ENCODE measurements at places on chromosomes 7 and 10.
A peak's percentile ranks its signal among the peaks of the same experiment; 100 is the strongest.

- no peak for DNase-seq
Measured at GRCh38 chr7:111987886-111988285, 218.3 kb downstream of the DOCK4 start.

DNA sequence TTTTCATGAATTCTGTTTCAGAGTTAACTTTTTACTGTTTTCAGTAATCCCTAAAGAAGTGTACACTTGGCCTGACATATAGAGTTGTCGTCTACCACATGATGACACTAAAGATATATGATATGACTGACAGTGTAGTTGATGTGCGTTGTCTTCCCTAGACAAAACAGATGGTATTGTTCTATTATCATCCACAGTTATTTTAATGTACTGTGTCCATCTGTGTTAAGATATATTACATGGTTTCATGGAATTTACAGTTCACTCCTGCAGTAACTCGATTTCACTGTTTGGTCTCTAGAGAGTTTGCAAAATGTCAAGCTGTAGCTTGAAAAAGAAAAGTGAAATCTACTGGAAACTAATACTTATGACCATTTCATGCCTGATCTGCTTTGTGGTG is 18.1 kb downstream of the FOXP2 start:
- DNase-seq = no peak

- peak; percentile 48 for DNase-seq
Measured at GRCh38 chr7:108045154-108045553, 42.2 kb upstream of the LAMB1 start.

- peak; percentile 7 for DNase-seq
Measured at GRCh38 chr10:25294032-25294926, 119.5 kb downstream of the GPR158 start.

DNA sequence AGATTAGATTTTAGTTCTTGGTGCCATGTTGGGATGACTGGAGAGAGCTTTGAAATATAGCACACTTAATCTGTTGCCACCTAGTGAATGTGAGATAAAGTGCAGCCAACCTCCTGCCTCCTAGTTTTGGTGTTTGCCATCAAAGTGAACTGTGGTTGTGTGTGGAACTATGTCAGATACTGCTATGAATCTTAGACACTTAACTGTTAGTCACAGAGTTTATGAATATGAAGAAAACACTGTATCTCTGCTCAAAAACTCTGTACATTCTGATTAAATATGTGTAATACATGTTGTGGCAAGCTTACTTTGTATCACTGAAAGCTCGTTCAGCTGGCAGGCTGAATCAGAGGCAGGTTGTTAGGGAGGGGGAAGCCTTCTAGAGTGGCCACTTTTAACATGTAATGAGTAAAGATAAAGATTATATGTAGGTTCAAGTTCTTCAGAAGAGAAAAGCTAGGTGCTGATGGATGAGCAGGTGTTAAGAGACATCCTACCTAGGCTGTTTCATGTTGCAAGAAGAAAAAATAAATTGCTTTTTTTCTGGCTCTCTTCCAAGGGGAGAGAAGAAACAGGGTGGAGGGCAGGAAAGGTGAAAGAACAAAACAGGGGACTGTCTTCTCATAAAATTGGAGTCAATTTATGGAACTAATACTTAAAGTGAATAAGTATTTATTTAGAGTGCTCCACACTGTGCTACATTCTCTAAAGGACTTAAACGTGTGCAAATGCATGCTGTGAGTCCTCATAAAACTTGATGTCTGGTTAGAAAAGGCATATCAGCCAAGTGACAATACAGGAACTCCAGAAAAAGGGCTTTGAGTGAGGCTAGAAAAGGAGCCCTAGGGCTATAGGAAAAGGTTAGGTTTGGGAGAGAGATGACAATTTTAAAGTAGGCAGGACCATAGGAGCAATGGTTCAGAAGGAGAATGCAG is 14.1 kb upstream of the LAMB1 start:
- DNase-seq = no peak

DNA sequence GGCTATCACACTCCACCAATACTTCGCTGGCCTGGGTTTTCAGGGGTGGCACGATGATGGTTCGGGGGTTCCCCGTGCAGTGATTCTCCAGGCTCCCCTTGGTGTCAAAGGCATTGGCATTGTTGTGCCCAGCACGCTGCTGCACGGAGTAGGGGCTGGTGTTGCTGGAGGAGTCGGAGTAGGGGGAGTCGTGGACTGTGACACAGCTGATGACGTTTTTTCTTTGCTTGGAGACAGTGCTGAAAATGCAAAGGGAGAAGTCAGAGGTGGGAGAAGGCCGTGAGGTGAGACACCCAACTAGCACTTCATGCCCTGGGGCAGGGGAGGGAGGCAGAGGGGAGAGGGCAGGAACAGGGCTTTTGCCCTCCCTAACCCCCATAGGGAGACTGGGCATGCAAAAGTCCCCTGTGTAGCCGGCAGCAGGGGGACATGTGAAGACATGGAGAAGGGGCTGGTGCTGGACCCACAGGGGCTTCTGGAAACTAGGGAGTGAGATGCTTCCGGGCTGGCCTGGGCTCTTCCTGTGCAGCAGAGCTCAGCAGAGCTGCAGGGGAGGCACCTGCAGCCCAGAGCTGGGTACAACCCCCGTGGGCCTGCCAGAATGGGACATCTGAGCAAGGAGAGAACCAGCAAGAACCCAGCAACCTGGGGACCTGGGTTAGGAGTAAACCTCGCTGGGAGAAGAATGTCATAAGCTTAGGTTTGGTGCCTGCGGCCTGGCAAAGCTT is 60.5 kb downstream of the CLEC2L start:
- no peak for DNase-seq

GRCh38 chr7:43244232-43244631 is 131.8 kb downstream of the HECW1 start:
- no peak for DNase-seq

DNA sequence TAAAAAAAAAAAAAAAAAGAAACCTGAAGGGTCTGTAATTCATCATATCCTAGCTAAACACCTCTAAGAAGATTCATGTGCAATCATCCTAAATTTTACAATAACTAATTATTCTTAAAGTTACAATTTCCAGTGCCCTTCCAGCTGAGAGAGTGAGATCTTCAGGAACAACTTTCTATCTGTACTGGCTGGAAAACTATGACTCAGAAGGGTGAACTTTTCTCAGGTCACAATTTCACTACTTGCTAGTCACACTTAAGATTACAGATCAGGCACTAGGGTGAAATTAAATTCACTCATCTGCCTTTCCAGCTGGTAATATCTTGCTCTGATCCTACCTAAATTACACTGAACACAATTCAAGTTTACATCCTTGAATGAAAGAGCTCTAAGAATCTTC is 158.8 kb downstream of the ANK3 start:
- no peak for DNase-seq

- DNase-seq = no peak
Measured at GRCh38 chr7:120877701-120878100, 19.8 kb upstream of the TSPAN12 start.

DNA sequence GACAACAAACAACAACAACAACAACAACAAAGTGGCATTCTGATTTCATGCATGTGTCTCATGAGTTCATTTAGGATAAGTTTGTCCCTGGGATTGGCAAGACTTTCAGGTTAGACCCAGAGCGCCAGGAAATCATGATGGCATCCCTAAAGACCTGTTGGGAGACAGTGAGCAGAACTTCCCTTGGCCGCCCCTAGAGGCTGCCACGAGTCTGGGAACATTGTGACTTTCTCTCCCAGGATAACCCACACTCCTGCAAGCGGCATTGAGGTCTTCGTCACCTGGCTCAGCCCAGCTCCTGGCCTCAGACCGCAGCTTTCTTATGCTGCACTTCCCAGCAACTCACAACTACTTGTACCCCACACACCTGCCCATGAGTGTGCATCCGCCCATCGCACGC is 80.5 kb upstream of the RNF32 start:
- DNase-seq = no peak

GRCh38 chr10:5555021-5555510 is 30.3 kb downstream of the CALML3 start:
- DNase-seq = no peak

DNA sequence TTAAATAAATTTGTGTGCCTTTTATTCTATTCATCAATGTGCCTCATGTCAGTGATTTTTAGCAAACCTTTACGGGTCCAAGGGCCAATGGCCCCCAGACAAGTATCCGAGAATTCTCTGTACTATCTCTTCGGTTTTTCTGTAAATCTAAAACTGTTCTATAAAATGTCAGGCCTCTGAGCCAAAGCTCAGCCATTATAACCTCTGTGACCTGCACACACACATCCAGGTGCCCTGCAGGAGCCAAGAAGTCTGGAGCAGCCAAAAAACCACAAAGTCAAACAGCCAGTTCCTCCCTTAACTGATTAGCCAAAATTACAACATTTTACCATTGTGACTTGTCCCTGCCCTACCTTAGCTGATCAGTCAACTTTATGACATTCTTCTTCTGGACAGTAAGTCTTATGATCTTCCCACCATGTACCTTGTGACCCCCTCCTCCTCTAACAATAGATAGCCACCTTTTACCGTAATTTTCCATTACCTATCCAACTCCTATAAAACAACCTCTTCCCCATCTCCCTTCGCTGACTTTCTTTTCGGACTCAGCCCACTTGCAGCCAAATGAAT is 363.8 kb downstream of the SEMA3D start:
- no peak for DNase-seq

GRCh38 chr10:101525848-101526247 is 62.2 kb downstream of the POLL start:
- no peak for DNase-seq

GRCh38 chr10:52019077-52019555 is 295.0 kb upstream of the DKK1 start:
- no peak for DNase-seq

GRCh38 chr7:82672078-82672477 is 228.5 kb upstream of the CACNA2D1 start:
- no peak for DNase-seq

DNA sequence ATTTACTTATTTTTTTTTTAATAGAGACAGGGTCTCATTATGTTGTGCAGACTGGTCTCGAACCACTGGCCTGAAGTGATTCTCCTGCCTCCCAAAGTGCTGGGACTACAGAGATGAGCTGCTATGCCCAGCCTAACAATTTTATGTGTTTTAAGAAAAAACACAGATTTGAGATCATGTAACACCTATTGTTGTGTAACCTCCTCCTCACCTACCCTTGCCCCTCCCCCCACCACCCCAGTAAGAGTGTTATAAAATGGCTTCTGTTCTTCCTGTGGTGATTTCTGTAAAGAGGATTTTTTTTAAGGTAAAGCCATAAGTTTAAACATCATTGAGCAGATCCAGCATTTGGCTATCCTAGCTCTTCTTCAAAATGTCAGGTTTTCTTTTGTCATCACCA is 7.6 kb downstream of the ARMC10 start:
- DNase-seq = no peak

- DNase-seq = no peak
Measured at GRCh38 chr7:5627745-5628547, 153.5 kb downstream of the RNF216 start.

- no peak for DNase-seq
Measured at GRCh38 chr7:26495569-26495968, 203.9 kb downstream of the SNX10 start.

- no peak for DNase-seq
Measured at GRCh38 chr10:11319990-11320602, 291.4 kb downstream of the USP6NL start.

DNA sequence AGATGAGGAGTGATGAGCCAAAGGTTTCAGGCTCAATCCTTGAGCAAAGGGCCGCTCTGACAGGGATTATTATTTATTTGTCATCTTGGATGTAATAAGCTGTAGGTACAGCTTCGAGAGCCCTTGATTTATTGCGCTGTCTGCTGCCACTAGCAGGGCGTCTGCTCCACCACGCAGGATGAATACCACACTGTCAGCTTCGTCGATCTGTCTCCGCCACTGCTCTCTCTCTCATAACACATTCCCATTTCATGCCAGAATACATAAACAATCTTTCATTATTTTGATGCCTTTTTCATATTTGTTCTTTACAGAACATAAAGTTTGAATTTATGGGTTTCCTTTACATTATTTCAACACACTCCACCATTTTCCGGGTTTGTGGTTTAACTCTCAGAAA is 276.6 kb downstream of the LRMDA start:
- DNase-seq = peak; percentile 23

DNA sequence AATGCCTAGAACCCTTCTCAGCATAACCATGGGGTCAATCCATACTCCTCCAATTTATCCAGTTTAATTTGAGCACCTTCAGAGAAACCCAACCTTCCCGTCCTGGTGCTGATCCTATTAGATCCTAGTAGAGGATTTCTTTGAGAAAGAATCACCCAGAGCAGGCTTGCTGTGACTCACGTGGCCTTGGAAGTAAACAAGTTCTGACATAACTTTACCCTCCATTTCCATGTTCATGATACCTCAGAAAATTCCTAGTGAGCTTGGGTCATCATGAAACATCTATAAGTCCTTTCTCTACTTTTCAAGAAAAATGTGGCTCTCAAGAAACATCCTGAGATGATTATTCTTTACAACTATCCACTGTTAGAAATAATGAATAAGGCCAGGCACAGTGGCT is 71.7 kb downstream of the PRLHR start:
- no peak for DNase-seq

DNA sequence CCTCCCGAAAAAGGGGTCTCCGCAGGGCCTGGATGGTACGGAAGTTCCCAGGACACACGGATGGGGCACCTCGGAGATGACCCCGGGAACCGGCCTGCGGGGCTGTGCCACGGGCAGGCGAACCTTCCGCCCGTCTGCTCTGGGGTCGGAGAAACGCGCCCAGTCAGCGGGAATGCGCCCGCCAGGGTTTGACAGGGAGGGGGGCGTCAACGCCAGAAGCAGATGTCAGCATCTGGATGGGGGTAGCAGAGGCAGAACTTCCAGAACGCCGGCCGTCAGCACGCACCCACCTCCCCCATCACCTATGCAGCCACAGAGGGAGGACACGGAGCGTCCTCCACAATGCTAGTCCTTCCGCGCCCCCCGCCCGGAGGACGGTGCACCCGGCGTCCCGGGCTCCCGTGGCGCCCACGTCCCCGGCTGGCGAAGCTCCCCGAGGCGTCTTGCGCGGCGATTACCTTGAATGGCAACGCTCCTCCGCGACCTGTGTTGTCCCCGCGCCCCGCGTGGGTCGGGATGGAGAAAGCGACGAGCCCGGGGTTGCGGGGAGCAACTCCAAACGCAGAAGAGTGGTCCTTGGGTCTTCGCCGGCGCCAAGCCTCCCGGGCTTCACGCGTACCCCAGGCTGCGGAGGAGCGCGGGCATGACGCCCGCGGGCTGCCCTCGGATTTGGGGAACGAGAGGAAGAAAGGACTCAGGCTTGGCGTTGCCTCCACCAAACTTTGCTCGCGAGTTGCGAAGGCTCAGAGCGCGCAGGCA is 561 bp downstream of the FGFR2 start:
- DNase-seq = no peak

GRCh38 chr7:72325561-72325960 is 86.6 kb downstream of the CALN1 start:
- no peak for DNase-seq

GRCh38 chr7:129684777-129685176 is 73.3 kb downstream of the NRF1 start:
- no peak for DNase-seq

GRCh38 chr7:139482662-139483466 is 609 bp downstream of the KLRG2 start:
- no peak for DNase-seq

GRCh38 chr7:155804431-155804831 is 7.8 kb downstream of the SHH start:
- no peak for DNase-seq

Data from HTR-8/SVneo (cell line).